ENCODE measurements at places on chromosomes 3 and 15.

GRCh38 chr15:78949461-78949860 is 4.6 kb upstream of the CTSH start:
- no peak for DNase-seq

DNA sequence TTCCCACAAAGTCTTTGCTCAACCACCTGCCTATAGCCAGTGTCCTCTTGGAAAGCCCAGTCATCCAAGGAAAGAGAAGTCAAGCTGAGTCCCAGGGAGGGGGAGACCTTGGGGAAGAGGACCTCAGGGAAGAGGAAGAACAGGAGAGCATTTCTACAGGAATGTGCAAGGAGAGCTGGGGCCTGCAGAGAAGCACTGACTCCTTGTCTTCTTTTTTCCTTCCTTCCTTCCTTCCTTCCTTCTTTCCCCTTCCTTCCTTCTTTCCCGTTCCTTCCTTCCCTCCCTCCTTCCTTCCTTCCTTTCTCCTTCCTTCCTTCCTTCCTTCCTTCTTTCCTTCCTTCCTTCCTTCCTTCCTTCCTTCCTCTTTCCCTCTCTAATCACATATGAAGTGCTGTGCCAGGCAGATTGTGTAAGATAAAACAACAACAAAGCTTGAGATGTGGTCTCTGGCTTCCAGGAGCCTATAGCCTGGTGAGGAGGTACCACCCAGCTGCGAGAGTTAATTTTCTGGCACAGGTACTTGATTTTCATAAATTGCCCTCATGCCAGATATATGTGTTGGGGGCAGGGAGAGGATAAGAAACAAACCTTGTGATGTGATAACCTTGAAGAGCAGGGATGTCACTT is 70.0 kb downstream of the NOX5 start:
- DNase-seq: no peak

GRCh38 chr3:137709011-137709601 is 55.0 kb upstream of the SOX14 start:
- no peak for DNase-seq

DNA sequence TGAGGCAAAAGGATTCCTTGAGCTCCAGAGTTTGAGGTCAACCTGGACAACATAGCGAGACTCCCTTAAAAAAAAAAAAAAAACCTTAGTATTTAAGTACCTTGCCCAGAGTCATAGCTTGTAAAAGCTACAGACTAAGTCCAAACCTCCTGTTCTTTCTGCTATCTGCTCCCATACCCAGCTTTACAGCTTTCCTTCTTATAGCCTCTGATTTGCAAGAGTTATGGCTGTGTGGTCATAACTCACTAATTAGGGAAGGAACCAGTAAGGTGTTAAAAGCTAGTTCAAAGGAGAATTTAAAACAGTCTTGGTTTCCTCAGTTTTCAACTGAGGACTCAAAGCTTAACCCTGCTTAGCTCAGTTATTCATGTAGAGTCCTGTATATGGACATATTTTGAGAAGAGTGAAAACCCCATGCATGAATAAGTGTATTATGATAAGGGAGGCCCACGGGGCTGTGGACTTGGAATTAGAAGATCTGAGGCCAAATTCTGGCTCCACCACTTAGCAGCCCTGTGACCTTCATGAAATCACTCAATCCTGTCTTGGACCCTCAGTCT is 135.5 kb upstream of the SMAD3 start:
- no peak for DNase-seq

DNA sequence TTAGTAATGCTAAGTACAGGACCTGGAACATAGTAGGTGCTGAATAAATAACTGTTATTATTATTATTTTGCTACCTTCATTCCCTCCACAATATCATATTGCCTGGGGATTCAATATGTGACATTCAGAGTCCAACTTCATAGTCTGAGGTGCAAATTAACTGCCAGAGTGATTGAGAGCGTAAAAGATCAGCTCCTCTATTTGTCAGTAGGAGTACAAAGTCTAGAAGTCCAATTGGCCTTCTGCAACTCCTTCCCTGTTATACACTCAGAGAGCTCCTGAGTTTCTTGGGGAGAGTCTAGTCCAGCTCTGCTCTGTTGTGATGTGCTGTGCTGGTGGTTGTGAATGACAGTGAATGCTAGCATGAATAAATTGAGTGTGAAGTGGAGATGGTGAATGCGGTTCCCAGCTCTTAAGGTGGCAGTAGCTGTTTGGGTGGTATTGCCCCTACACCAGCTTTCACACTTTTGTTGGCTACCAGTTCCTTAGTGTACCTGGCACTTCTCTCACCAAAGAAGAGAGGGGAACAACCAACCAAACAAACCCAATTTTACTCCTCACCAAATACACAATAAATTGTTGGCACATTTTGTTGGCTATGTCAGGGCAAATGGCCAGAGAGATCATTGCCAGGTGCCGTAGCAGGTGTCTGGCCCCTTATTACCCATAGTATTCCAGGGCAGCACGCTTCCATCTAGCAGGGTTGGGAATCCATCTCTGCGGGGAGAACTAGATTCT is 270.1 kb upstream of the TBL1XR1 start:
- DNase-seq: no peak

DNA sequence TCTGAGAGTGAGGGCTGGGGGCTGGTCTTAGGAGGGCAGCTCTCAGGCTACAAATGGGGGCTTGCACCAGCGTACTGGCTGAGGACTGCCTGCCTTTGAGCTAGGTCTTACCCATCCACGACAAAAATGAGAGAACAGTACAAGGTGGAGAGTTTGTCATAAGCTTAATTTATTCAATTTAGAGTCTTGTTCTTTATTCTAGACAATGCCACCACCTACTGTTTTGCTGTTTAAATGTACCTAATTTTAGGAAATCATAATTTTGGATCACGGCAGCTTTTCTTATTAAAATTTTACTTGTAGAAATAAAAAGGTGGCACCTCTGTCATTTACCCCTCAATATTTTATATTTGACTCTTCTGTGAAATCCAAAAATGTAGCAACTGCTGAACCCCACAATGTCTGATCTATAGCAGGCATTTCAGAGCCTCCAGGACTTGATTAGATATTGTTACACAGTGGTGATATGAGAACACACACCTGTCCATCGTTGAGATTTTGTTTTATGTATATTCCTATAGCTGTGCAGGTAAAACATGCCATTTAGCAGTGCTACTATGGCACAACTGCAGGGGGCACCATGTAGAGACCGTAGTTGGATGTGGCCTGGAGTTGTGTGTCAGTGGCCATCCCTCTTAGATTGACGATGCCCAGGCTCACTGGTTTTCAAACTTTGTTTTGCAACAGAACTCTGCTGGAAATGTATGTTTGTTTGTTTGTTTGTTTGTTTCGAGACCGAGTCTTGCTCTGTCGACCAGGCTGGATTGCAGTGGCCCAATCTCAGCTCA is 88.6 kb downstream of the SLCO3A1 start:
- no peak for DNase-seq

- no peak for DNase-seq
Observed at GRCh38 chr3:129345971-129346370, 67.3 kb downstream of the HMCES start.

GRCh38 chr15:60392601-60392985 is 5.2 kb downstream of the ANXA2 start:
- no peak for DNase-seq
